Femur (tissue), 1 donor: ENCODE measurements at places on chromosomes 1 and 21.

DNA sequence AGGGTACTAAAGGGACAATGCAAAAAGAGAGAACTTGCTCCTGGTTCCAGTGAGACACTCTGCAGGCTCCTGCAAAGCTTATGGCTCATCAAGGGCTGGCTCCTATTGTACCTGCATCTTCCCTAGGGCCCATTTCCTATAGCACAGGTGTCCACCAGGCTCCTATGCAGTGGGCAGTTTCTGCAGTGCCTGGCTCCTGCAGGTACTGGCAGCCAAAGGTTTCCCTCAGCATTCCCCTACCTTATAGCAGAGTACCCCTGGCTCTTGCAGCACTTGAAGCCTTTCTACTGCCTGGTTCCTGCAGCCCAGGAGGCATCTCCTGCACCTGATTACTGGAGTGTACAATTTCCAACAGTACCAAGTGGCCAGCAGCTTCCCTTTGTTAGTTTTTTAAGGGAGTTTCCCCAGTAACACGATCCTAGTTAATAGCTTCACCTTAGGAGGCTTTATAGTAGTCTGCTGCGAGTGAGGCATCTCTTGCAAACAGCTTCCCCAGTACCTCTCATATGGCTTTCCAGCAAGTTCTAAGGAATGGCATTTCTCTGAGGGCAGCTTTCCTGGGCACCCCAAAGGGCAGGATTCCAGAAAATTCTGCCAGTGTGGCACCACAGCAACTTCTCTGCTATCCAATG lies 141.7 kb downstream of the DENND1B start:
- no peak for DNase-seq

DNA sequence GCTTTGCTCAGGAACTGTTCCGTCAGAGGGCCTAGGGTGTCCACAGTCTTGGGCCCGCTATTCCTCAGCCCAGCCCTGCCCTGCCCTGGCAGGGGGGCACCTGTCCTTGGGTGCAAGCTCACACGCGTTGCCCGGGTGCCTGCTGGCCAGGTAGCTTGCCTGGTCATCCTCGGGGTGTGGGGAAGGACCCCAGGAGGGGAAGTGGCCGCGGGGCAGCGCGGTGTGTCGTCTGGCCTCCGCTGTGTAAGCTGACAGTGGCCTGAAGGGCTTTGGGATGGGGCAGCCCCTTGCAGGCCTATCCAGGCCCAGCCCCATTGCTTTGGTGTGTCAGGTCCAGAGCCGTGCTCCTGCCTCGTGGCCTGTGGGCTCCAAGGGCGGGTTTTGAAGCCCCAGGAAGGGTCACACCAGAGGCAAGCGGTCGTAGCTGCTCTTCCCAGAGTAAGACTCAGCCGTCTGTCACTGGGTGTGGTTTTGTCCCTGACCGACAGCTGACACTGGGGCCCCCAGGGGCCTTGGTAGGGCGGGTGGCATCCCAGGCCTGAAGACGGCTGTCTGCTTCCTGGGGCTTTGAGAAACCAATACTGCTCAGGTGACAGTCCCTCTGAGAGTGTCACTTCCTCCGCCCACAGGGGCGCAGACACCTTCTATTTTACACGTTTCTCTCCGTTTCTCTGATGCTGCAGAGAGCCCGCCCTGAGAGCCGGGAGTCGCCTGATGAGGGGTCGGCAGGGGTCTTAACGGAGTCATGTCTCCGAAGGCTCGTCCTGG lies 72.1 kb downstream of the SKI start:
- DNase-seq = peak; percentile 69

- DNase-seq = peak; percentile 81
Observed at GRCh38 chr1:225467193-225468020, 39.6 kb upstream of the LBR start.

DNA sequence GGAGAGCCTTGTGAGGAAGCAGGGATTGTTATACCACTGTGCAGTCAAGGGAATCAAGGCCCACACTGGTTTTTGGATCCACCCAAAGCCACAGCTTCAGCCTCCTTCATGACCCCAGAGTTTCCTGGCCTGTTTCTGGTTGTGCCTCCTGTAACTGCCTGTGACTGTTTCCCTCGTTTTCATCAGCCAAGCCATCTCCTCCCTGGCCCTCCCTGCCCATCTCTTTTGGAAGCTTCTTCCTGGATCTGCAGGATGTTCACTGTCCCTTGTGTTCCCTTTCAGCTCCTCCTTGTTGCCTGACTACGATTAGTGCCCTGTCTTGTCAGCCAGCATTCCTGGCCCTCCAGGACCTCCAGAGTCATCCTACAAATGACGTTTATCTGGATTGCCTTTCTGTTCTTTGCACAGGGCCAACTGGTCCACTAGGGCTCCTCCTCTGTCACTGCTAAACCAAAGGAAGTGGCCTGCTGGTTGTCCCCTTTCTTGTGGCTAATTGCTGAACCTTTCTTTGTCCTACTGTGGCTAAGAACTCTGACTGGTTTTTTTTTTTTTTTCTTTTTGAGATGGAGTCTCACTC lies 17.9 kb downstream of the SFT2D2 start:
- no peak for DNase-seq

- DNase-seq = no peak
Observed at GRCh38 chr1:229411434-229412055, 22.3 kb downstream of the ACTA1 start.

DNA sequence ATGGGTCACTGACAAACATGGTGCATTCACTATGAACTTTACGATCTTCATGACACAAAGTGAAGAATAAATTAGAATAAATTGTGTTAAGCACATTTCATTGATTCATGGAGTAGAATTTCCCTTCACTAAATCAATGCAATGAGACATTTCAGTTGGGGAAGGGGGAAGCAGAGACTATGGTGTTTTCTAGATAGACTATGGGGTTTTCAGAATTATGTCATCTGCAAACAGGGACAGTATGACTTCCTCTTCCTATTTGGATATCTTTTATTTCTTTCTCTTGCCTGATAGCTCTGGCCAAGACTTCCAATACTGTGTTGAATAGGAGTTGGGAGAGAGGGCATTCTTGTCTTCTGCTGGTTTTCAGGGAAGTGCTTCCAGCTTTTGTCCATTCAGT lies 80.0 kb upstream of the C1orf105 start:
- DNase-seq = no peak

DNA sequence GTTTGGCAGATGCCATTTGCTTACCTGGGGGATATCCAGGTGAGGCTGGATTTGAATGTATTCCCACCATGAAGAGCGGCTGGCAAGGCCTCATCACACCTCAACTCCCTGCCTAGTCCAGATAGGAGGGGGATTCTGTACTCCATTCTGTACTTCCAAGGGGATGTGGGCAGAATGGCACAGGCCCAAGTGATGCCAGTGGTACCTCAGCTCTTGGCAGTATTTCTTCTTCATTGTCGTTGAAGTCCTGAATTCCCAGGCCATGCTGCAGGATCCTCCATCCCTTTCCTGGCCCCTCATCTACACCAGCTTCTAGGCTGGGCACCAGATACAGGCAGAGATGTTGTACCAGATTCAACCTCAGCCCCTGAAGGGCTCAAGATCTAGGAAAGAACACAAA lies 47.9 kb downstream of the KLHDC7A start:
- no peak for DNase-seq

- DNase-seq = no peak
Observed at GRCh38 chr1:184739796-184740195, 14.9 kb downstream of the EDEM3 start.

- peak; percentile 34 for DNase-seq
Observed at GRCh38 chr1:77476475-77476874, 194.7 kb downstream of the AK5 start.

DNA sequence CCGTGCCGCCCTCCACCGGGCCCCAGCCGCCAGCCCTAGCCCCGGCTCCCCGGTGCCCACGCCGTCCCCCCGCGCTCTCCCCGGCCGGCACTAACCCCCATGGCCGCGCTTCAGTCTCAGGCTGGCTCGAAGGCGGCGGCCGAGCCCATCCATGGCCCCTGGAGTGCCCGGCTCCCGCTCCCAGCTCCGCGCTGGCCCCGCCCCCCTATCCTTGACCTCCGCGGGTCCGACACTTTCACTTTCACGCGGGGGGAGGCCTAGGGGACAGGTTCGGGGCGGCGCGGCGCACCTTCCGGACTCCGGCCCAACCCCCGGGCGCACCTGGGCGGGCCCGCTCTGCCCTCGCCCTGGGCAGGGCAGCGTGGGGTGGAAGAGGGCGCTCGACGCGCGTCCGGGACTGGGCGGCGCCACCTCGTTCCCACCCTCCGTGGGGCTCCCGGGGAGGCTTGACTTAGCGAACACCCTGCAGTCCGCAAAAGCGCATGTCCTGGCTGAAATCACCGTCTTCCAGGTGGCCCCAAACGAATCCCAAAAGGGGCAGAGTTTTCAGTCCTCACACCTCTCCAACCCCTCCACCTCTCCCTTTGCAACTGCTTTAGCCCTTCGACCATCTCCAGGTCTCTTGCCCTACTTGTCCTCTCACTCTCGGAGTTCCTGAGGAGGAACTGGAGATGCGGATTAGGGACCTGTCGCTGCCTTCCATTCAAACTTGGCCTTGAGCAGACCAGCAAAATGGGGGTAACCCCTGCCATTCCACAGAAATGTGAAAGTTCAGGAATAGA lies 3.9 kb upstream of the DENND2D start:
- DNase-seq = no peak

- DNase-seq = peak; percentile 28
Observed at GRCh38 chr1:208475951-208476845, 232.0 kb upstream of the PLXNA2 start.

- no peak for DNase-seq
Observed at GRCh38 chr1:116754198-116754977, at the start of gene CD2. TSS of gene CD2 (plus strand) at chr1:116754430. CDS start at chr1:116754493, 63 bp downstream.

- DNase-seq = no peak
Observed at GRCh38 chr1:95916616-95917015, 682.6 kb downstream of the RWDD3 start.

DNA sequence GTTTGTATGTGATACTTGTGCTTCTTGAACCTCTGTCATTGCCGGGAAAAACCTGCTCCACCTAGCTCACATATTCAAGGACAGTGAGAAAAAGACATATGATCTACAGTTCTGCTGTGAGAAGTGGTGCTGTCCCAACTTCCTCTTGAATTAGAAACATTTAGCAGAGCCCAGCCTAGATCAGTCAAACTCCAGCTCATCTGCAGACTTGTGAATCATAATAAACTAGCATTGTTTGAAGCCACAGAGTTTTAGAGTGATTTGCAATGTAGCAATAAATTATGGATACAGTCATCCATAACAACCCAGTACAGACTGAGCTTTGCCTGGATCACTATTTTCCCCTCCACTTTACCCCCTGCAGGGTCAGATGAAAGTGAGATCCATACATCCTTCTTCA lies 497.8 kb downstream of the PLA2G4A start:
- DNase-seq = no peak

- no peak for DNase-seq
Observed at GRCh38 chr1:155006601-155007101, 4.0 kb downstream of the ZBTB7B start.

GRCh38 chr1:52911541-52911940 lies 10.0 kb downstream of the ECHDC2 start:
- no peak for DNase-seq

DNA sequence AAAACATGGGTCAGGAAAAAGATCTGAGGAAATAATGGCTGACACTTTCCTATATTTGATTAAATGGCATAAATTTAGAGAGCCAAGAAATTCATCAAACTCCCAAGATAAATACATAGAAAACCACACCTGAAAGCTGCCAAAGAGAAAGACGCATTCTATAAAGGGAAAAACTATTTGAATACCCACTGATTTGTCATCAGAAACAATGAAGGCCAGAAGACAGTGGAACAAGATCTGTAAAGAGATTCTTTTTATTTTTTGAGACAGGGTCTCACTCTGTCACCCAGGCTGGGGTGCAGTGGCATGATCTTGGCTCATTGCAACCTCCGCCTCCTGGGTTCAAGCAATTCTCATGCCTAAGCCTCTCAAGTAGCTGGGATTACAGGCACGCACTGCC lies 17.4 kb downstream of the SDE2 start:
- no peak for DNase-seq

DNA sequence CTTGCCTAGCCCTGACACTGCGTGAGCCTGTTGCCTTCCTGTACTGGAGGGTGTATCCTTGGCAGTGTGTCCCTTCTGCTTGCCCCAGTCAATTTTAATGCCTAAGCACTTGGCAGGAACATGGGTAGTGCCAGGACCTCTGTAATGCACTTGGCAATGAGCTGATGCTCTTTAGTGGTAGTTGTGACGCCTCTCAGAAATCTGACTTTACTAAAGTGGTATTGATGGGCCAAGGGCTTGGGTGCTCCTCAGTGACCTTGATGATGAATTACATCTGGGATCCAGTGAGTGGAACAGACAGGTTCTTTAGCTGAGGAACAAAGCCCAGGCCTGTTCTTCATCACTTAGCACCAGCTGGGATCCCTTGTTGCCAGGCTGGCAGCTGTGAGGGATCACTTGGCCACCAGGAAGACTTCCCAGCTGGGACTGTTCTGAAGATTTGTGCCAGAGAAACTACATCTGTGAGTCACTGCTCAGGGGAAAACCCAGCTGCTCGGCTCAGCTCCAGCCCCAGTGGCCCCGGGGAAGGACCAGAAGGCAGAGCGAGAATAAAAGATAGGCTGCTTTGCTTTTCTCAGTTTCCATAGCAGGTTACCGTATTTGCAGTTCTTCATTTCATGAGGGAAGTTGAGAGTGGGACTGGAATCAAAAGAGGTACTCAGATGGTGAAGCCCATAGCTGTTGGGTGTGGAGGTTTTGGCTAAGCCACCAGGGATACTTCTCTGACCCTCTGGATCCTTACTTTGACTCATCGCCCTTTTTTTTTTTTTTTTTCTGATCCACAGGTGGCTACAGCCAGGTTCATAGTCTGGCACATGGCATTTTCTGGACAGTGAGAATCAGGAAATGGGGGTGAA lies 28.5 kb upstream of the KCNA2 start:
- peak; percentile 75 for DNase-seq

GRCh38 chr1:109610609-109611307 lies 8.7 kb downstream of the GNAT2 start:
- no peak for DNase-seq

DNA sequence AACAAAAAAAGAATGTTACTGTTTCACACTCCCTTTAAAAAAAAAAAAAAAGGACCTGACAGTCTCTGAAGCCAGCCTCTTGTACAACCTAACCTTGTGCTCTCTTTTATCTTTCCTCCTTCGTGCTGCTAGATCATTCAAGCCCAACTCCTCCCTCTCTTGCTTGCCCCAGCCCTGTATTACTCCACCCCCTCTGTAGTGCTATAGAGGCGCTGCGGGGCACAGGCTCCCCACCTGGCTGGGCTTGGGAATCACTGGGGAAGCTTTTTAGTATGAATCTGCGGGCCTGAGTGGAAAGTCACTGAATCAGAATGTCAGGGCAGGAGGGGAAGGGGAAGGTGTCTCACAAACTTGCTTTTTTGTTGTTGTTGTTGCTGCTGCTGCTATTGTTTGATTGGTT lies 383.7 kb upstream of the CAMK1G start:
- no peak for DNase-seq

DNA sequence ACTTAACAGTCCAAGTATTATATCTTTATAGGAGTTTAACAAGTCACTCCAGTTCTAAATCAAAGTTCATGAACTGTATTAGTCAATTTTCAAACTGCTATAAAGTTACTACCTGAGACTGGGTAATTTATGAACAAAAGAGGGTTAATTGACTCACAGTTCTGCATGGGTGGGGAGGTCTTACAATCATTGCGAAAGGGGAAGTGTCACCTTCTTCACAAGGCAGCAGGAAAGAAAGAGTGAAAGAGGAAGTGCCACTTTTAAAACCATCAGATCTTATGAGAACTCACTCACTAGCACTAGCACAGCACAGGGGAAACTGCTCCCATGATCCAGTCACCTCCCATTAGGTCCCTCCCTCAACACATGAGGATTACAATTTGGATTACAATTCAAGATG lies 70.0 kb downstream of the CLCA4 start:
- DNase-seq = no peak
